ENCODE measurements at places on chromosomes 12 and 14. TPM values are rescaled to one million over a fixed set of nuclear protein-coding genes. Genes with fewer than 3 reads are reported as not detected.

DNA sequence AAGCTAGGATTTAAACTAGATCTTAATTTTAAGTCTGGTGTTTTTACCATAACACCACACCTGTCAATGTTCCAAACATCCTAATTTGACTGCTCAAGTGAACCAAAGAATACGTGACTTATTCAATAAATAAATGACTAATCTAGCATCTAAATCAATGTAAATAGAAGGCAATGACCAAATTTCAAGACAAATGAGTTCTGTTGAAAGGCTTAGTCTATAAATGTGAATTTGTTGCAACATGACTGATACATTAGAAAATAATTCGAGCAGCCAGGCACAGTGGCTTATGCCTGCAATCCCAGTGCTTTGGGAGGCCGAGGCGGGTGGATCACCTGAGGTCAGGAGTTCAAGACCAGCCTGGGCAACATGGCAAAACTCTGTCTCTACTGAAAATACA, 15.1 kb downstream of the ZFC3H1 start:
- no peak overlapping the region for H3K4me3 ChIP-seq
- DNase-seq = no peak
- peaks cover 64% of the 10 kb centered on the region for H3K36me3 ChIP-seq
- H3K27ac ChIP-seq = no peak overlapping the region
- H3K27me3 ChIP-seq = no peaks in the 10 kb centered on the region

DNA sequence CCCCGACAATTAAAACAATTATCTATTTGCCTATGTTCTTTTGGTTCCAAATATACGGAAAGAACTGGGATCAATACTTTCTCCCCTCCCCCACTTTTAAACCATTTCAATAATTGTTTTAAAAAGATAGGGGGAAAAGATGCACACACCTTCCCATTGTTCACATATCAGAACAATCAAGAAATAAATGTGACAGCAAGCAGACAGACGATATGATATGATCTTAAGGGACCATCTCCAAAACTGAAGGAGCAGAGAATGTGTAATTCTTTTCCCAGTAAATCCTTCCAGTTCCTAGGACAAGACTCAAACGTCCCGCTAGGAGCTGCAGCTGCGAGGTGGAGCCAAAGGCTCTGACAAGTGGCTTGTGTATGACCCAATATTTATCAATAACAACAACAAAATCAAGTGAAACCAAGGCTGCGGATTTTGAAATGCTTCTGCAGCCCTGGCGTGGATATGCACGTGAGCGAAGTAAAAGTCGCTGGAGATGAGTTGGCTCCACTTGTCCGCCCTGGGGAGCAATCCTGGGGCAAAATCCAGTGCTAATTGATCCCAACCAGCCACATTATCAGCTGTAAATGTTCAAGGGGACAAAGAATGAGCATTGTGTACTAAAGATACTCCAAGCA, 8.2 kb upstream of the FOXG1 start:
- no peaks in the 10 kb centered on the region for H3K4me1 ChIP-seq
- H3K4me3 ChIP-seq = no peak overlapping the region
- H3K36me3 ChIP-seq = no peaks in the 10 kb centered on the region

DNA sequence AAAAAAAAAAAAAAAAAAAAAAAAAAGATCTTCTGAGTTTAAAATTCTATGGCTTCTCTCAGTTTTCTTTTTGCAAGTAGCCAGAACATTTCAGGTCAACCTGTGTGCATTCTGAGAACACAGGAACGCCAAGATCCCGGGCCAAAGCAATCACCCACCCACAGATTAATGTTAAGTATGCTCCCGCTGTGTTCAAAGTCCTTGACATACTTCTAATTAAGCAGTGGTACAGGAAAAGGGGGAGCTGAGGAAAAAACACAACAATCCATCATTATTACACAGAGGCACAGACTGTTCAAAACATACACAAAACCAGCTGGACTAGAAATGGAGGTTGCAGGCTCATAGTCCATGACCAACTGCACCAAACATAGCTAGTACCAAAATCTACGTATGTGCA, 2.8 kb downstream of the FBXO21 start:
- no peaks in the 10 kb centered on the region for H3K27me3 ChIP-seq
- no peak overlapping the region for H3K27ac ChIP-seq
- H3K4me1 ChIP-seq = peaks cover 18% of the 10 kb centered on the region
- no peak for DNase-seq

DNA sequence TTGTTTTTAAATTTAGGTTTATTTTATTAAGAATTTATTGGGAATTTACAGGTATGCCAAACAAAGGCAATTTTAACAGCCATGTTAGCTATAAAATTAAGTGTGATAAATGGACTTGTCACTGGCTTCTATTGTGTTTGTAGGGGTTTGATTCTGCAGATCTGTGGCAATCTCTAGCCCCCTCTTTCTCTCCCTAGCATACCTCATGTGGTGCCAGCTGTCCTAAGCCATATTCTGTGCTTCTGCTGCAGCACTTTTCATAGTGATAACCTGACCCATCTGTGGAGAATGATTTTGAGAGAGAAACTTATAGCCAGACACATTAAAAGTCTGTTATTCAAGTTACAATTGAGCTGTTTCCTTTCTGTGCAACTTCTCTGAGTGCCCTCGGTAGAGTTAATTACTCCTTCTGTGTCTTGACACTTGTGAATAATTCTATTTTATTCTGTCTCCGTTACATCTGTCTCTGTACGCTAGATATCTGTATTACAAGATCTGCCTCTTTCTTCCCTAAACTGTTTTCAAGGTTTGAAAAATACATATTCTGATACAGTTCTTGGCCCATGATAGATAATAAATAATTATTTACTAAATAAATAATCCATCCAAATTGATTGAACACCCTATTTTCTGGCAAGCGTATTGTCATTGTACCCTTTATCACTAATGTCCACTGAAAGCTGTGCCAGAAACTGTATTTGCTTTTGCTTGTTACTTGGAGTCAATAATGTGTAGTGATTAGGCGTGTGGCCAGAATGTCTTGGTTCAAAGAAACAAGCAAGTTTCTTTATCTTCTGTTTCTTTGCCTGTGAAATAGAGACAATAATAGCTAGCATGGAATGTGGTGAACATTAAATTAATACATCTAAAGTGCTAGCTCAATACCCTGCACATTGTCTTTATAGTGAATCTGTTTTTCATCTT, 40.0 kb downstream of the FRS2 start:
- H3K4me3 ChIP-seq = no peak overlapping the region
- H3K27ac ChIP-seq = no peak overlapping the region
- DNase-seq = no peak
- H3K4me1 ChIP-seq = no peaks in the 10 kb centered on the region

GRCh38 chr12:80756875-80757274, 40.2 kb downstream of the MYF5 start:
- no peak for DNase-seq
- no peaks in the 10 kb centered on the region for H3K27me3 ChIP-seq
- H3K36me3 ChIP-seq = no peaks in the 10 kb centered on the region
- no peak overlapping the region for H3K4me3 ChIP-seq
- no peak overlapping the region for H3K27ac ChIP-seq
- H3K4me1 ChIP-seq = no peaks in the 10 kb centered on the region

- no peak overlapping the region for H3K4me3 ChIP-seq
- peak; percentile 70 for DNase-seq
- H3K27ac ChIP-seq = no peak overlapping the region
- H3K27me3 ChIP-seq = no peaks in the 10 kb centered on the region
These were observed 43.6 kb upstream of the ANO2 start for GRCh38 chr12:5988659-5989116.

DNA sequence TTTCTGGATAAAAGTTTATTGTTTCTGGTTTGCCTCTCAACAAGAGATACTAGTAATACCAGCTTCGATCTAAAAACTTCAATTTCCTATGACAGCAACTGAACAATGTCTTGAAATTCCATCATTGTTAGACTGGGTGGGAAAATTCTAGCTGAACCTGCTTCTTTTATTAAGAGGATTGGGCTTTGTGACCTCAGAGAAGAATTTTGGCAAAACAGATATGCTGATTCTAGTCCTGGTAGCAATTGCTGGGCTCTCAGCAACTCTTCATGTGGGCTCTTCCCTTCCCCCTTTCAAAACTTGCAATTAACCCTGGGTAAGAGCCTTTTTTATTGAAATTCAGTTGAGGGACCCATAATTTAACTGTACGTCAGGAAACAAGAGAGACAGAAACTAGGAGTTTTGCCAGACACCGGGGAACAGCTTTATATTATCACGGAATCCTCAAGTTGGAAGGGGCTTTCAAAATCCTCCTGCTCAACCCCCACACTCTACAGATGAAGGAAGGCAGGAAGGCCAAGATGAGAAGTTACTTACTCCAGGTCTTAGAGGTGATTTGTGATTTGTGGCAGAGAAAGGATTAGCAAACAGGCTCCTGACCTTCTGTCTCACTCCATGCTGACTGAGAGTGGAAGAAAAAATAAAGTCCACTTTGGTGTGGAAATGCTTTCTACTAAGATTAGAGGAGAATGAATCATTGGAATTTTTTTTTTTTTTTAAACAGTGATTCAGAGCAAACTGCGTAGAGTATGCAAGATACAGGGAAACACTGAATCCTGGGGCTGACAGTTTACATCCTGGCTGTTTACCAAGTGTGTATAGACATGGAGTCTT, 239.0 kb upstream of the ATP2B1 start:
- no peak for DNase-seq
- H3K36me3 ChIP-seq = no peaks in the 10 kb centered on the region
- no peaks in the 10 kb centered on the region for H3K27me3 ChIP-seq
- H3K27ac ChIP-seq = peak overlapping the region; percentile 98

GRCh38 chr14:74616507-74616906, 4.5 kb upstream of the LTBP2 start:
- no peak overlapping the region for H3K4me3 ChIP-seq
- peaks cover 8% of the 10 kb centered on the region for H3K27me3 ChIP-seq
- H3K36me3 ChIP-seq = no peaks in the 10 kb centered on the region
- H3K27ac ChIP-seq = no peak overlapping the region

DNA sequence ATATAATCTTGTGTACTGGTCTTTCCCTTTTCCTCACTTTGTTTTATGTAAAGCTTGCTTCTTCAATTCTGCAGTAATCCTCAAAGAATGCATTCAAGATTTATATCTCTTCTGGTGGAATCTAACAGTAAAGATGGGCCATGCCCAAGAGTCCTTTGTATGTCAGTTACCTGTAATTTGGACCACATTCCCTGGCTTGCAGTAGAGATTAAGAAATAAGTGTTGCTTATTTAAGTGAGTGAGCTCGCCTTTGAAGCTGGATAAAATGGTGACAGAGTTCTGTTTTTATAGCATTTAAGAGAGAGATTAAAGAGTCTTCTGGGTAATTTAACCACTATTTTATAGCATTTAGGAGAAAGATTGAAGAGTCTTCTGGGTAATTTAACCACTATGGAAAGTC, 262.1 kb upstream of the ATP2B1 start:
- H3K27me3 ChIP-seq = no peaks in the 10 kb centered on the region
- H3K36me3 ChIP-seq = no peaks in the 10 kb centered on the region
- no peak overlapping the region for H3K27ac ChIP-seq
- no peak overlapping the region for H3K4me3 ChIP-seq
- H3K4me1 ChIP-seq = no peaks in the 10 kb centered on the region

DNA sequence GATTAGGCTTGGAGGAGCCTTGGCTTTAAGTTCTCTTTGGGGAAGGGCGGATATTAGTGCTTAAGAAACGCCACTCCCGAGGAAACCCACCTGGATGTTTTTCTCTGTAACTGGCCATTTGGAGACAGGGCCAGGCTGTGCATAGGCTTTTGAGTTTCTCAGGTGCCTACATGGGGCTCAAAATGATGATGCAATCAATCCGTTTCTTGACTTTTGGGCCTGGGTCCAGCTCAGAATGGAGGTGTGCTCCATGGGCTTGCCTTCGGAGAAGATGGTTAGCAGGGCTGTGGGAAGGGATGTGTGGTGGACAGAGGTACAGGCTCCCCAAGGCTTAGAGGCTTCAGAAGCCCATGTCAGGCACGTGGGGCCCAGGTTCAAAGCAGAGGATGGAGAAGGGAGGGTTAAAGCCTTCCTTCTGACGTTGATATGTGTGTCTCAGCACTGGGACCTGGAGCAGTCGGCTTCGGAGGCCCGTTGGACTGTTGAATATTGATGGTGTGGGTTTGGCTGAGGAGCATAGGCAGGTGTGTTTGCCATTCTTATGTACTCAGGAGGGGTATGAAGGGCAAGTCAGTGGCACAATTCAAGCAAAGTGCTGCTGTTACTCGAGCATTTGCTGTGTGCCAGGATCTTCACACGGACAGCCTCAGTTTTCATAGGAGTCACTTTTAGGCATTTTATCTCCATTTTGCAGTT, 82.8 kb downstream of the SLC25A47 start:
- H3K4me1 ChIP-seq = peaks cover 8% of the 10 kb centered on the region
- H3K36me3 ChIP-seq = no peaks in the 10 kb centered on the region
- no peaks in the 10 kb centered on the region for H3K27me3 ChIP-seq
- DNase-seq = no peak
- H3K4me3 ChIP-seq = no peak overlapping the region

DNA sequence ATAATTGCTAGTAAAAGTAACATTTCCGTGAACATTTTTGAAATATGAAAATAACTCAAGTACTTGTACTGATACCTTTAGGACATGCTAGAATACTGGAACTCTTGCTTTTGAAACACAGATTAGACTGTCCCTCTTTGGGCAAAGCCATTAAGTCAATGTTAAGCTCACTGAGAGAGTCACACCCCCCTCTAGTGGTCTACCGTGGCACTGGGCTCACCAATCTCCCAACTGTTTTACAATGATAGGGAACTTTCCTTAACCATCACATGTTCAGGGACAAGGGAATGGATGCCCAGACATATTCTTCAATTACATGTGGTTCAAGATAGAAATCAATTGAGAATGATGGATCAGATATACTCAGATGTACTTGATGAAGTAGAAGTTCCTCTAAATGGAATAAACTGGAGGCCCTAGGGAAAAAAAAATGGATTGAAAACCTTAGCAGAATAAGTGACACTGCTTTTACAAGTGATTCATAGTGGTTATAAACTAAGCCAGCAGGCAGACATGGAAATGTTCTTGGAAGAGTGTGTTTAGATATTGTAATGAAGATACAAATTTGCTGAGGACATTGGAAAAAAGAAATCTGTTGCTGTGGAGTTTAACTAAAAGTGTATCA, 17.8 kb downstream of the NANOG start:
- no peak overlapping the region for H3K4me3 ChIP-seq
- no peaks in the 10 kb centered on the region for H3K27me3 ChIP-seq
- no peaks in the 10 kb centered on the region for H3K4me1 ChIP-seq
- no peaks in the 10 kb centered on the region for H3K36me3 ChIP-seq
- no peak overlapping the region for H3K27ac ChIP-seq

DNA sequence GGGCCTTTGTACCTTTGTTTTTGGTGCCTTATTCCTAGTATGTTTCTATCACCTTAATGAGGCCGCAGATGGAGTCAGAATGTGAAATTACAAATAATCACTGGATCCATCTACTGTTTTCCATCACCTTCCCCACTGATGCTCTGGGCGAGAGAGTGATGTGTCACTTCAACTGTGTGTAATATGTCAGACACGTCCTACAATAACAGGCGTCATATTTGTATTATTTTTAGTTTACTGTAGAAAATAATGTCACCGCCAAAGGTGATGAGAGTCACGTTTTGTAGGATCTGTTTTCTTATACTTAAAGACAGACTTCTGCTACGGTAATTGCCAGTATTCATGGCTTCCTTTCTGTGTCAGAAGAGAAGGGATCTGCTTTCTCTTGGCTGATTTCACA, 22.4 kb upstream of the P2RX4 start:
- H3K4me1 ChIP-seq = peaks cover 16% of the 10 kb centered on the region
- no peaks in the 10 kb centered on the region for H3K27me3 ChIP-seq
- no peak for DNase-seq
- no peaks in the 10 kb centered on the region for H3K36me3 ChIP-seq

PMCH gene
- total RNA-seq = not detected

ARHGEF40 gene
- 1.7 TPM for total RNA-seq

KRT82 gene
- not detected for total RNA-seq

PTCSC3 gene
- total RNA-seq = not detected

DEGS2 gene
- total RNA-seq = 5.8 TPM

TAS2R8 gene
- total RNA-seq = not detected

CPSF6 gene
- total RNA-seq = 108 TPM

All from B cell (primary cell).